Activated T-helper 1 cell treated with Interleukin-2 at 50 U/mL for 16 hours (primary cell): ENCODE measurements at places on chromosomes 3 and 15.

DNA sequence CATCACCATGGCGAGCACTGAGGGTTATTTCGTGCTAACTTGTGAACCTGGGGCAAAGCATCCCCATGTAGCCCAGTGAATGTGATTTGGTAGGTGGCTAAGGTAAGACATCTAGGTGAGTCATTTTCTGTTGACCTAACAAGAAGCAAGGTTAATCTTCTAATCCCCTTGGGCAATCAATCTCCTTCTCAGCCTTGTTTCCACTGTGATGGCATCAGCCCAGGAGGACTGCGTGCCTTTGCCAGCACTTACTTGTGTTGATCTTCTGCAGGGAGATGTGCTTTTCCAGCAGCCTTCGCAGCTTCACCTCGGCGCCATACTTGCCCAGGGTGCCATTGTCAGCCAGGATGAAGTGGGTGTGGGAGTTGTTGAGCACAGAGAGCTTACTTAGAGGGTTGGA lies 35.7 kb downstream of the TRPM1 start:
- DNase-seq: no peak

DNA sequence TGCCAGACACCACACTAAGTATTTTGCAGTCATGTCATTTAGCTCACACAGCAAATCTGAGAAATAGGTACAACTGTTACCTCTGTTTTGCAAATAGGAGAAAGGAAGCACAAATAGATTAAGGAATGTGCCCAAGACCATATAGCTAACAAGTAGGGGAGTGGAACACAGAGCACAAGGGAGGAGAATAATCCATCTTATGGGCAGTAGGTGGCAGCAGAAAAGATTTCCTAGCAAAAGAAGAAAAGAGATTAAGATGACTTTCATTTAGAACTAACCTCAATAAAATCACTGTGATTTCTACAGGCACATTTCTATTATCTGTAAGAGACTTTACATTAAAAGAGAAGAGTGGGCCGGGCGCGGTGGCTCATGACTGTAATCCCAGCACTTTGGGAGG lies 49.1 kb downstream of the NR1I2 start:
- no peak for DNase-seq

GRCh38 chr15:71254491-71254890 lies 139.2 kb downstream of the THSD4 start:
- DNase-seq: no peak

- DNase-seq: no peak
Observed at GRCh38 chr15:95620934-95621579, 709.4 kb upstream of the NR2F2 start.

GRCh38 chr15:88242586-88243555 lies 13.7 kb downstream of the NTRK3 start:
- DNase-seq: no peak

DNA sequence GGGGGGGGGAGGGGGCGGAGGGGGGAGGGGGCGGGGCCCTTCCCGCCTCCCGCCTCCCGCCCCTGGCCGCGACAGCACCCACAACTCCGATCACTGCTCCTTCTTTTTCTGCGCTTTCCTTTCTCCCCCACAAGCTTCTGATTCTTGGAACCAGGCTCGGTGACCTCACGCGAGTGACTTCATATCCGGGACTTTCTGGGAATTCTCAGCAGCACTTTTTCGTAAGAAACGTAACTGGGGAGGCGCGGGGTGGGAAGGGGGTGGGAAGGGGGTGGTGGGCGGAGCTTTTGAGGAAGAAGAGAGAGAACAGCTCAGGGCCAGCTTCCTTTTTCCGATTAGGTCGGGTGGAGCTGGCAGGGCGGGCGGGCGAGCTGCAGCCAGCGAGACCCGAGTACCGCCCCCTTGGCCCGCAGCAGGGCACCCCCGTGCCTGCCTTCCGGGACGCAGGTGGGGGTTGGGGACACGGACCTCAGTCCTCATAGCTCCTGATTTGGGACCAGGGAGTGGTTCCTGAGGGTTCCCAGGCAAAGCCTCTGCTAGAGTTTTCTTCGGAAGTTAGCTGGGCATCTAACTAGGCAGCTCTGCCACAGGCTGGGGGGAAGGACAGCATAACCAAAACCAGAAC lies 14.6 kb downstream of the XIRP1 start:
- peak; percentile 60 for DNase-seq

- no peak for DNase-seq
Observed at GRCh38 chr15:66899555-66900350, 165.6 kb upstream of the SMAD3 start.
